MG63 (cell line): ENCODE measurements at places on chromosomes 6 and 20. TPM values are rescaled to one million over a fixed set of nuclear protein-coding genes. Genes with fewer than 3 reads are reported as not detected.

Gene PI3
- total RNA-seq, result not detected in 2 replicates

DNA sequence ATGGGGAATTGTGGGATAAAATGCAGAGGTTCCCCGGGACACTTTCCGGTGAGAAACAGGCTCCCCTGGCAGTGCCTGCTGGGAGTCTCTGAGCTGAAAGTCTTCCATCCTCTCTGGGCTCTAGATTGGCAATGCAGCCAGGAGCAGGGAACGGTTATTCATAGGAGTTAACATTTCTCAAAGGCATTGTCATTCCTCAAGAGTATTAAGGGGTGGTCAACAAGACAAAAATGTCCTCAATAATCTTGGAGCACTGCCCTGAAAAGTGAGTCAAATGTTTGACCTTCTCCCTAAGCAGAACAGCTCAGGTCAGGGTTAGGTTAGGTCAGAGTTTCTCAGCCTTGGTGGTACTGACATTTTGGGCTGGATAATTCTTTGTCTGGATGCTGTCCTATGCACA, 13.2 kb downstream of the BPIFB1 start:
- DNase-seq, result peak; percentile 45

DNA sequence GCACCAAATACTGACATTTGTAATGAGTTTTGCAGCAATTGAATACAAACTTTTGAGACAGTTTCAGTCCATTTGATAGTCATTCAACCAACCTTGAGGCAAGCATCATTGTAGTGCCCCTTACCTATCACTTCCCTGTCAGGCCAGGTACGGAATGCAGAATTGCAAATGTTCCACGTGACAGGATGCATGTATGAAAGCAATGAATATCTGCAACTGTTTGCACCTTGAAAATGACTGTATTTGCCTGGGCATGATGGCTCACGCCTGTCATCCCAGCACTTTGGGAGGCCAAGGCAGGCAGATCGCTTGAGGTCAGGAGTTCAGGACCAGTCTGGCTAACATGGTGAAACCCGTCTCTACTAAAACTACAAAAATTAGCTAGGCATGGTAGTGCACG, 146.0 kb upstream of the SCGN start:
- DNase-seq, result no peak

GRCh38 chr6:100704961-100705360, 176.2 kb downstream of the ASCC3 start:
- DNase-seq, result no peak

GRCh38 chr6:109373762-109374161, 8.5 kb downstream of the CD164 start:
- no peak for DNase-seq
